ENCODE measurements at places on chromosomes 3 and 15.

GRCh38 chr15:62889734-62890505 is 152.6 kb upstream of the TPM1 start:
- no peak for DNase-seq

GRCh38 chr3:73653351-73653750 is 28.6 kb upstream of the PDZRN3 start:
- no peak for DNase-seq

- peak; percentile 81 for DNase-seq
Observed at GRCh38 chr3:195697582-195698324, 23.0 kb upstream of the MUC20 start.

GRCh38 chr15:95127356-95127755 is 896.0 kb downstream of the MCTP2 start:
- no peak for DNase-seq

- DNase-seq, result no peak
Observed at GRCh38 chr3:57956119-57956832, 51.9 kb upstream of the FLNB start.

DNA sequence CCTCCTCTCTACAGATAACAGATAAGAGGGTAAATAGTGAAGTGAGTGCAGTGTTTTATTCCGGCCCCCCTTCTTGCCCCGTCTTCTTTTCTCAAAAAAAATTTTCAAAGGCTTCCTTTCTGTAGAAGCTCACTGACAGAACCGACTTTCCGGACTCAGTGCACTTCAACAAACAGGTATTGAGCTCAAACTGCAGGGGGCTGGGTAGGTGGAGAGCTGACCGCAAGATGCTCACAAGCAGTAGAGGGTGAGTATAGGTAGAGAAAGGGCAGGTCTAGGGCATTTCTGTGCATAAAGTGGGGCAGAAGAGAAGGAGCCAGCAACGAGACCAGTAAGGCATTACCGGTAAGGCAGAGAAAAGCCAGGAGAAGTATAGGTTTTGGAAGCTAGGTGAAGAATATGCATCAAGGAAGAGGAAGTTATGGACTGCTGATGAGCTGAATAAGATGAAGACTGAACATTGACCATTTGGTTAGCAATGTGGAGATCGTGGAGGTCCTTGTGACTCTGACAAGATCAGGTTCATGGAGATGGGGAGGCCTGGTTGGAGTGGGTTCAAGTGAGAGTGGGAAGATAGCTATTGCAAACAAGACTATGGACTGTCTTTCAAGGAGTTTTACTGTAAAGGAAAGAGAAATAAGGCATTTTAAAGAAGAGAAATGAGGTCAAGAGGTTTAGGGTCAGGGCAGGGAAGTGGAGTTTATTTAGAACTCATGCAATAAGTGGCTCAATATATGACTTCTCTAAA is 97.4 kb downstream of the ST6GAL1 start:
- no peak for DNase-seq

DNA sequence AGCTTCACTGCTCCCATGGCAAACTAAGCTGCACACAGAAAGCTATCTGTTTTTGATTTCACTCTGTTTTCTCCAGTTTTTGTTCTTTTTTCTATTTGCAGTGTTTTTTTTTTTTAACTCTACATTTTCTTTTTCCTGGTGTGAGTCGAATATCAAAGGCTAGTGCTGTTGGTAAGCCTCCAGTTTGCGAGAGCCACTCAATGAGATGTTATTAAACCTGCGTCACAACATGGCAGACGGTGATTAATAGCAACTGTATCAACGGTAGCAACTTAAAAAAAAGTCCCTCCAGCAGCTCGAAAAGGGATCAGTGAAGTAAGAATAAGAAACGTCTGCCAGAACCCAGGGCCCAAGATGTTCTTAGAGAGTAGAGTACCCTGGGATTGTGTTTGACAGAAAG is 84.1 kb downstream of the MEIS2 start:
- no peak for DNase-seq

DNA sequence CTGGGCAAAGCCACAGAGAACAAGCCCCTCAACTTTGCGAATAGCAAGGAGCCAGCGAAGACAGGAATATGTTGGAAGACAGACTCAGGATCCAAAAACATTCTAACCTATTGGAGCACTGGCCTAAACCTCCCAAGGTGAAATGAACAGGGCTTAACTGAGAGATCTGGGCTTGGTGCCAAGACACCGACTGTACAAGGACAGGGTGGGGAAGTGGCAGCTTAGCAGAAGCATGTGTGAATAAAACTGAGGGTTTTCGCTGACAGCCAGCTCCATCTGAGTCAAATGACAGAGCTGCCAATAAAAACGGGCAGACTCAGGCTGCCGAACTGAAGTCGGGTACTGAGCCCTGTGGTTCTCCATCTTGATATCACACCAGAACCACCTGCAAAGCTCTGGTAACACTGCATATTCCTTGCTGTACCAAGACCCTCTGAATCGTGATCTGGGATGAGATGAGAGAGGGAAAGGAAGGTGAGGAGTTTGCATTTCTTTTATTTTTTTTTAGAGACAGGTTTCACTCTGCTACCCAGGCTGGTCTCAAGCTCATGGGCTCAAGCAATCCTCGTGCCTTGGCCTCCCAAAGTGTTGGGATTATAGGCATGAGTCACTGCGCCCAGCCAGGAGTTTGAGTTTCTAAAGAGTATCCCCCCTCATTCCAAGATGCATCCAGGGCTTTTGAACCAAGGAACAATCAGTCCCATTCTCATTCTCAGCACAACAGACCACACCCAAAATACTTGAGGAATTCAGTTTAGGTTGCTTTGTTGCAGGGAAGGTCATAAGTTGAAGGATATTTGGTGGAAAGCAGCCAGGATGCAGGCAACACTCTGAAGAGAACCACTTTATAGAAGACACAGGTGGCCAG is 6.0 kb upstream of the PLCB2 start:
- peak; percentile 78 for DNase-seq

GRCh38 chr3:190261740-190262139 is 60.5 kb downstream of the CLDN1 start:
- DNase-seq, result no peak

GRCh38 chr3:53211706-53212702 is 43.8 kb downstream of the TKT start:
- DNase-seq, result no peak

DNA sequence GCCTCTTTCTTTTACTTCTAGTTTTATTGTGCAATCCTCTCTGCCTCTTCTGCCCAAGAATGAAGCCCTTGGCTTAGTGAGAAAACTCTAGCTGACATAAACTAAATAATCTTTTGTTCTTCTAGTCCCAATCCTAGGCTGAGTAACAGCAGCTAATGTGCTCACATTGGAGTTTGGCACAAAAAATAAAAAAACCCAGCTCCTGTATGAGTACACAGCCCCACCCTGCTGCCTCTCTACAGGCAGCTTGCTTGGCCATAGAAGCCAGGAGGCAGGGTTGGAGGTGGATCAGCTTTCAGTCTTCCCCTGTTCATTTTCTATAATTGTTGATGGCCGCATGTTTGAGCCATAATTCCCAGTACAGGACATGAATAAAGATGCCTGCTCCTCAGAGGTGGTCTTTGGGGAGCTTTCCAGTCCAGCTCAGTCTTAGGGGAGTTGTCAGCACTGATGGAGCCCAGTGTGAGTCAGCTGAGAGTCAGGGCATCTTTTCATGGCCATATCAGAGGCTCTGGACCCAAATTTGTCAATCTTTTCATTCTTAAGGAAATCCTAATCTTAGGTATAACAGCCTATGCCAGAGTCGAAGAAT is 46.7 kb downstream of the RTP1 start:
- DNase-seq, result no peak

GRCh38 chr15:74369084-74369745 is 1.8 kb upstream of the CYP11A1 start:
- DNase-seq, result no peak

DNA sequence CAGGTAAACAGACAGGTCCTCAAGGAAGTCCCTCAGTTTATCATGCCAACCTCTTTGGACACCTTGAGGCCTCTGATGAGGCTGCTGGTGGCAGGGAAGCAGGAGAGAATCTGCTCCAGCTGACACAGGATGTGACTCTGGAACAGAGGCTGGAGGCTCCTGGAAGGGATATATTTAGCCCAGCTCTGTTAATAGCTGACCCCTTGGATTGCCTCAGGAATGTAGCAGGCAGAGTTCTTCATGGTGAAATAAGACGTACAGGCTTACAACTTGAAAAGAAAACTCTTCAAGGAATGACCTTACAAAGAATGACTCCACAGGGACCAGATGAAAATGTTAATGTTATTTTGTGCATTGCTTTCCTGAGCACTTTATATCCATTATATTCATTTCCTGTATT is 90.5 kb downstream of the AQP9 start:
- no peak for DNase-seq

GRCh38 chr3:182490596-182491491 is 302.5 kb upstream of the ATP11B start:
- DNase-seq, result peak; percentile 39

GRCh38 chr3:159861369-159861987 is 127.2 kb upstream of the IL12A start:
- no peak for DNase-seq

DNA sequence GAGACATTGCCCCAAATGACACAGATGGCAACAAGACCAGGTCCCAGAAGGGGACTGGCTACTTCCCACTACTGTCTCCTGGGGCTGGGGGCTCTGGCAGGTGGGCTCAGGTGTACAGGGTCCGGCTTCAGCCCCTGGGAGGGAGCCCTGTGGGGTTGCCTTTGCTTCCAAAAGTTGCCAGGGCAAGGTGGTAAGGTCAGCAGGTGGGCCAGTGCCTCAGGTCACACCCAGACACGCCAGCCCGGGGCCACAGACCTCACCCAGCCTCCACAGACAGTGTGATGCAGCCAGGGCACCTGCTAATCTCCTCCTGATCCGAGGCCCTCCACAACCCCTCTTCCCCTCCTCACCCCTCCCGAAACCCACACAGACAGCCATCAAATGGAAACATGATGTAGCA is 7.5 kb downstream of the OXTR start:
- no peak for DNase-seq

GRCh38 chr3:33581666-33582065 is 136.4 kb downstream of the CLASP2 start:
- no peak for DNase-seq

DNA sequence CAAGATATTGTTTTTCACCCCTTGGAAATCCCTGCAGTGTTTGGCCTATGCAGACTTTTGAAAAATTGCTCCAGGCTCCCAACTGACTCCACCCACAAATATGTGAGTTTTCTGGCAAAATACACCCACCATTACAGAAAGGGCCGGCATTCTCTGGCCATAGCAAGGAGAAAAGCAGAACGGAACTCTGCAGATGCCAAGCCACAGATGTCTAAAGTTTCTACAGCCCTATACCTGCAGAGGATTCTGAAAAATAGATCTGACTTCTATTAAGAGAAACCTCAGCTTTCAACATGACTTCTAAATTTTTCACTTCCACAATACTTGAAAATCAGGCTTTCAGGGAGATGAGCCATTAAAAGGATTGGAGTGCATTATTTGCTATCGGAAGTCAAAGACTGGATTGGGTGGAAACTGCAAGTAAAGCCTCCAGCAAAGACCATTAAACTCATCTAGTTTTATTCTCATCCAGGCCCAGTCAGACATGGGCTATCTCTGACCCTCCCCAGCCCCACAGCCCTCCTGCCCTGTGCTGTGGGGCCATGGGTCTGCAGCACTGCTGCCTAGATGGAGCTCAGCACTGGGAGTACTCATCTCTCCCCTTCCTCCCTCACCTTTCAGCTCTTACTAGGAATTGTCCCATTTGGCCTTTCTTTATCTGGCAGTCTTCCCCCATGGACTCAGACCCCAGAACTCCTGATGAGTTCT is 243.1 kb upstream of the GOLGA6L4 start:
- no peak for DNase-seq

- no peak for DNase-seq
Observed at GRCh38 chr3:58236527-58237237, 910 bp upstream of the ABHD6 start.

GRCh38 chr3:183871541-183871940 is 13.1 kb downstream of the PARL start:
- DNase-seq, result peak; percentile 26

DNA sequence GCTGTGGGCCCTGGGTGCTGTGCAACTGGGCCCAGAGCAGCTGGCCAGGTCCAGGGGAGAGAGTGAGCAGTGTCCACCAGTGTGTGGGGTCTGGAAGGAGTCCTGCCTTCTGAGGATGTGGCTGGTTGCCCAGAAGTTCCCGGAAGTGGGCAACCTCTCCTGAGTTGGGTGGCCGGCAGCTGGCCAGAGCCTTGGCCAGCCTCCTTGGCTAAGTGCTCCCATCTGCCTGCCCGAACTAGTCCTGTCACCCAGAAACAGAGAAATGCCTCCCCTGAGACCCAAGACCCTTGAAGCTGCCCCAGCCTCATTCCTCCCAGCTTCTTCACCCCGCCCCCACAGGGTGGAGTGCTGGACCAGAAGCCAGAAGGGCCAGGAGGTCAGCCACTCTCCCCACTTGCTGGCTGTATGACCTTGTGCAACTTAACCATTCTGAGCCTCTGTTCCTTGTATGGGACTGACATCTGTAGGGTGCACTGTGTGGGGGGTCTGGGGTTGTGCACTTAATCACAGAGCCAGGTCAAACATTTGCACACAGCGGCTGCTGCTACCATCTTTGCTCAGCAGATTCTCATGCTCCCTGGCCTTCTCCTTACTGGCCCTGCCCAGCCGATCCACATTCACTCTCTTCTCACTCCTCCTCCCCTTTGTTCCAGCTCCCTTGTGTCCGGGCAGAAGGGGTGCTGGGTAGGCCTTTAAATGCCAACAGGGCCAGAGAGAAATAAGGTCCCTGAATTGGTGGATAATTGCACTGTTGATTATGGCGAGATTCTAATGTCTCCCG is 7.5 kb upstream of the ALAS1 start:
- no peak for DNase-seq

DNA sequence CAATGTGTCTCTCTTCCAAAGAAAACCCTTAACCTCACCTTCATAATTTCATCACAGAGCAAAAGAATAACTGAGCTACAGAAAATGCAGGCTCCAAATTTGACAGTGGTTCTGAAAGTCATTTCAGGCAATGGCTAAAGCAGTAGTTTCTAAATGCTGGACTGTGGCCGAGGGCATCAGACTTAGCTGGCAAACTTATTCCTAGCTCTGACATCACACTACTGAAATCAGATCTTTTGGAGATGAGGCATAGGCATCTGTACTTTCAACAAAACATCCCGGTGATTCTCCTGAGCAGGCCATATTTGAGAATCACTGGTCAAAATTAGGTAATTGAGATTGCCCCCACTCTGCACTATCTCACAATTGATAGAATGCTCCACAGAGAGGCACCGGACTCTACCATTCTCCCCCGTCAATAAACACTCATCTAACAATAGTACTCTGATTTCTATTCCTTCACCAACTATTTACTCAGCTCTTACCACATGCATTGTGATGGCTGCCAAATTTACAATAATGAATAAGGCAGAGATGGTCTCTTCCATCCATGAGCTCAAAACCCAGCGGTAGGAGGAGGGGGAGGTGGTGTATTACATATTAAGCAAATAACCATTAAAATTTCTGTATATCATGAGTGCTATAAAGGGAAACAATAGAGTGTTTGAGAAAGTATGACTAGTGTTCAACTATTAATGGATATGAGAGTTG is 57.3 kb upstream of the SPRED1 start:
- no peak for DNase-seq

GRCh38 chr3:30694148-30694547 is 87.7 kb downstream of the TGFBR2 start:
- no peak for DNase-seq

Data from RWPE1 (cell line).